ENCODE measurements at places on chromosomes 6 and 20. TPM values are rescaled to one million over a fixed set of nuclear protein-coding genes. Genes with fewer than 3 reads are reported as not detected.

GRCh38 chr20:19929481-19930145 is 87.5 kb upstream of the NAA20 start:
- no peak overlapping the region for H3K4me3 ChIP-seq
- H3K4me1 ChIP-seq = no peaks in the 10 kb centered on the region
- H3K27me3 ChIP-seq = no peaks in the 10 kb centered on the region
- H3K27ac ChIP-seq = no peak overlapping the region
- no peak for DNase-seq

DNA sequence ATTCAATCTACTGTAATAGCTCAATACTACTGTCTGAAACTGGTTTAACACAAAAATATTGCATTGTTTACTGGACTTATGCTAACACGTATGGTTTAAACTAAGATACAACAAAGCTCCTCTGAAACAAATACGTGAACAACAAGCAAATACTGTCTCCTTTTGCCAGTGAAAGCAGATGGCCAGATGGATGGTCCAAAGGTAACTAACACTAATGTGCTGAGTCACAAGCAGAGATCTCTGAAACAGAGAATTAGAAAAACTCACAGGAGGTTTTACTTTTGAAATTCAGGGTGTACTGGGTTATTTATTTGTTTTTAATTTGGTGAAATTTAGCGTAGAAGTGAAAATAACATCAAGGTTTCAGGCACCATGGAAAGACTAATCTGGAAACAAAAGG is 124.3 kb upstream of the SOX4 start:
- H3K27me3 ChIP-seq = no peaks in the 10 kb centered on the region
- DNase-seq = no peak
- H3K36me3 ChIP-seq = no peaks in the 10 kb centered on the region
- H3K4me1 ChIP-seq = peaks cover 5% of the 10 kb centered on the region
- H3K27ac ChIP-seq = no peak overlapping the region
- H3K4me3 ChIP-seq = no peak overlapping the region

DNA sequence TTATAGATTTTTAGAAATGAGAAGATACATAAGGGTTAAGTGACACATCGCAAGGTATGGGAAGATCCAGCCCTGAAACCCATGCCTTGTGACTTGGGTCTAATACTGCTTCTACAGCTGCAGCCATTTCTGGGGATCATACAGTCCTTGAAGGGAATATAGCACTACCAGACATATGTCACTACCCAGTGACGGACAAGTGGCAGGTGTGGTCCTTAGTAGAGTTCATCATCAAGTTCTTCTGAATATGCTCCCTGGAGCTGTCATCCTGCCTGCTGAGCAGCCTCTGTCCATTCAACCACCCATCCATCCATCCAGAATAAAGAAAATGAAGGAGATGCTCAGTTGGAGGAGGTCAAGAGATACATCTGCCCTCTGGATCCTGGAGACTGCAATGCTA is 118.6 kb upstream of the ASF1A start:
- DNase-seq = no peak
- H3K27me3 ChIP-seq = no peaks in the 10 kb centered on the region
- no peaks in the 10 kb centered on the region for H3K4me1 ChIP-seq
- no peak overlapping the region for H3K27ac ChIP-seq
- no peaks in the 10 kb centered on the region for H3K36me3 ChIP-seq

DNA sequence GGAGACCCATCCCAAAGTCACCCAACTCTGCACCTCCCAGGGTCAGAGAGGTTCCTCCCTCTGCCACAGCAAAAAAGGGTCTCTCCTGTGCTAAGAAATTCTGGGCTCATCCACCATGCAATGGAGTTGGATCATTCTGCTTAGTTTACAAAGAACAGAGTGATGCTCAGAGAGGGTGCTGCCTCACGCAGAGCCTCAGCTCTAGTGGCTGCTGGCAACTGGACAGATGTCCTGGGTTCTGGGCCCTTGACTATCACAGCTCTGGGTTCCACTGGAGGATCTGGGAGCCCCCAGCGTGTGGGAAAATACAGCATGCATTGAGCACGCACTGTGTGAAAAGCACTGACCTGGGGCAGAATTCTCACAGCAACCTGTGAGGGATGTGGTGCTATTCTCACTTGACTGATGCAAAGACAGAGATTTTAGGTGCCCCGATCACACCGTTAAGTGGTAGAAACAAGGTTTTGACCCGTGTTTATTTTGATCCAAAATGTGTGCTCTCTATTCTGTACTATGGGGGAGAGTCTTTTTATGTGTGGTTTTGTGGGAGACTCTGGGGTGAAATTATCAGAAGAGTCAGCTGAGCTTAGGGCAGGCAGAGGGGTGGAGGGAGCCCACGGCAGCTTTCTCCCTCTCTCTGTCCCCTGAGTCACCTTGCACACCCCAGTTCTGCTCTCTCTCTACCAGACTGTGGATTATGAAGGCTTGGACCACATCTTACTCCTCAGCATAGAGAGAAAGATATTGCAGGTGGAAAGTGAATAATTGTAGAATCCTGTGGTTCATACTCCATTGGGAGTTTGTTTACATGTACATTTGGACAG is 19.9 kb downstream of the TREML4 start:
- no peak overlapping the region for H3K27ac ChIP-seq
- H3K36me3 ChIP-seq = no peaks in the 10 kb centered on the region
- H3K27me3 ChIP-seq = peaks cover 7% of the 10 kb centered on the region
- no peaks in the 10 kb centered on the region for H3K4me1 ChIP-seq
- no peak for DNase-seq
- no peak overlapping the region for H3K4me3 ChIP-seq

- H3K4me3 ChIP-seq = no peak overlapping the region
- no peaks in the 10 kb centered on the region for H3K4me1 ChIP-seq
- DNase-seq = peak; percentile 56
- H3K27me3 ChIP-seq = no peaks in the 10 kb centered on the region
- no peak overlapping the region for H3K27ac ChIP-seq
Measured at GRCh38 chr20:4038676-4039370, 23.5 kb upstream of the RNF24 start.

FAM83B gene
- 13.1 TPM for total RNA-seq

DNA sequence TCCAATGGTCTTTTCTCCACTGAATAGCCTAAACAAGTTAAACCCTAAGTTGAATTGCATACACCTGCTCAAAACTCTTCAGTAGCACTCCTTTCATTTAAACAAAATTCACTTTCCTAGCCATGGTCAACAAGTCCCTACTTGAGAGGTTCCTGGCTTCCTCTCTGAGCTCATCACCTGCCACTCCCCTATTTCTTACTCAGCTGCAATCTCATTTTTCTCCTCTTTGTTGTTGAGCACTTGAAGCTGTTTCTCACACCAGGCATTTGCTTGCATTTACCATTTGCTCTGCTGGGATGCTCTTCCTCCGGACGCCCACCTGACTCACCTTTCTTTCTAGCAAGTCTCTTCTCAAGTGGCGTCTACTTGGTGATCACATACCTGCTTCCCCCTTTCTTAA is 38.5 kb downstream of the EDN1 start:
- no peak for DNase-seq
- peaks cover 10% of the 10 kb centered on the region for H3K27me3 ChIP-seq
- H3K27ac ChIP-seq = no peak overlapping the region
- no peak overlapping the region for H3K4me3 ChIP-seq
- peaks cover 26% of the 10 kb centered on the region for H3K4me1 ChIP-seq

- no peak overlapping the region for H3K4me3 ChIP-seq
- H3K27me3 ChIP-seq = no peaks in the 10 kb centered on the region
- DNase-seq = peak; percentile 35
- no peak overlapping the region for H3K27ac ChIP-seq
Measured at GRCh38 chr6:156870924-156871539, 93.9 kb downstream of the ARID1B start.
